ENCODE measurements at places on chromosomes 6 and 20. TPM values are rescaled to one million over a fixed set of nuclear protein-coding genes. Genes with fewer than 3 reads are reported as not detected.

The BEND6 gene
- total RNA-seq, result not detected

The TGM3 gene
- not detected for total RNA-seq

The IP6K3 gene
- not detected for total RNA-seq

The SLC4A11 gene
- 4.0 TPM for total RNA-seq

The EPPIN gene
- total RNA-seq, result not detected

The E2F3 gene
- 29.7 TPM for total RNA-seq

The CST2 gene
- not detected for total RNA-seq

The CST5 gene
- not detected for total RNA-seq

The RIPOR2 gene
- 21.0 TPM for total RNA-seq

The FAM209B gene
- 0.86 TPM for total RNA-seq

The ZNF831 gene
- 5.8 TPM for total RNA-seq

The DOK5 gene
- 4.7 TPM for total RNA-seq

The SIRPA gene
- total RNA-seq, result not detected

The NOTCH4 gene
- total RNA-seq, result 1.4 TPM

The APOM gene
- 2.2 TPM for total RNA-seq

The AIF1 gene
- total RNA-seq, result 53.8 TPM

The MUCL3 gene
- not detected for total RNA-seq

The PDSS2 gene
- total RNA-seq, result 14.9 TPM

The OPN5 gene
- total RNA-seq, result not detected

The CHMP4B gene
- 84.0 TPM for total RNA-seq

The MOG gene
- total RNA-seq, result not detected

The NKAPL gene
- total RNA-seq, result 0.30 TPM
